A549 treated with ZK216348 at 1 μM for 4 hours (cell line): ENCODE measurements at places on chromosomes 12 and 14. TPM values are rescaled to one million over a fixed set of nuclear protein-coding genes. Genes with fewer than 3 reads are reported as not detected.

The PPM1H gene
- total RNA-seq, result 6.0 to 8.9 TPM (median 7.6 TPM) in 5 replicates

The IL31 gene
- total RNA-seq, result not detected in 5 replicates

The CTDSP2 gene
- total RNA-seq, result 40.9 to 60.8 TPM (median 50.5 TPM) in 5 replicates

The NUAK1 gene
- 7.2 to 8.8 TPM (median 8.5 TPM) in 5 replicates for total RNA-seq

The NELL2 gene
- total RNA-seq, result not detected in 5 replicates
